NCI-H510A (cell line): ENCODE measurements at places on chromosomes 5 and 9.

GRCh38 chr9:123225995-123226394 lies 42.4 kb downstream of the STRBP start:
- no peak for DNase-seq

DNA sequence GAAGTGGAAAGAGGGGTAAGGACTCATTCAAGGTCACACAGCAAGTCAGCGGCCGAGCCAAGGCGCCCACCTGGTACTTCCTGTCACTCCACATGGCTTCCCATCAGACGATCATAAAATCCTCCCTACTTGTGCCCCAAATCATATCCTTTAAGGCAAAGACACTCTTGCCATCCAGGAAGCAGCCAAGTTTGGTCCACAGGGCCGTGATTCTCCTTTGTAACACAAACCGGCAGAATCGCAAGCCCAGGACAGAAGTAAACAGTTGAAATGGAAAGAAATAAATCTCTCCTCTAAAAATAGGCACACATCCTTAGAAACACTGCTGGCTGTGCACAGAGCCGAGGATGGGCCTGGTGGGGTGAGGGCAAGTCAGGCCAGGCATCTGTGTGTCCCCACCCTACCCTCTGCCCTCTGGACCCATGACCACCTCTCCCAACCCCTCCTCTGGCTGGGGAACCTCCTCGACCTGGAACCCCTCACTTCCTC lies 30.5 kb downstream of the TMOD1 start:
- no peak for DNase-seq

DNA sequence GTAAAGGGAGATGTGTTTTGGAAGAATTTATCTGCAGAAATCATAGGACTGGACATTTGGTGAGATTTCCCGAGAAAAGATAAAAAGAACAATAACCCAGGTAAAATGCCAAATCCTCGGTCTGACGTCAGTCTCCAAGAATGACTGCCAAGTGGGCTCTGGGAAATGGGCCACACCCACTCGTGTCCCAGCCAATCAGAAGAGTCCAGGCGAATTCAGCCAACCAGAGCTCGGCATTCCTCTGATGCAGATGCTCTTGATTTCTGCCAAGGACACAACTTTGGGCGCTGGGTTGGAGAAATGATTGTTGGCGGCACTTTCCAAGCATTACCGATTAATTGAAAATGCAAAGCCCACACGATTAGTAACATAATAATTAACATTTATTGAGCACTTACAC lies 73.3 kb downstream of the FGF18 start:
- no peak for DNase-seq

GRCh38 chr9:22031655-22032411 lies 22.7 kb upstream of the CDKN2B start:
- DNase-seq = no peak

DNA sequence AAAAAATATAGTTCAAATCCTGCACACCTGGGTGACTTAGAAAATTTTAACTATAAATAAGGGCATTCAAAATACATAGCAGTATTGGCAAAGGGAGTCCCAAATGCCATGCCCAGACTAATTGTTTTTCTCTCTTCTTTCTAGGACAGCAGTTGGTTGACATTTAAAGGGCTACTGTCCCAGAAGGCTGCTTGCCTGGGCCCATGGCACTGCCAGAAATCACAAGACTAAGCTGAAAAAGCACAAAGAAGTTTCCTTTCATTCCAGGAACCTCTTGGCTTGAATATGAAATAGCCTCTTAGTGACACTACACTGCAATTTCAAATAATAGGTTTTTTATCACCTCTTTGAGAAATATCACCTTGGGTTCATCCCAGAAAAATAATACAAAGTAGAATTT lies 388.9 kb upstream of the TRPC7 start:
- DNase-seq = no peak

GRCh38 chr9:34346873-34347799 lies 17.8 kb downstream of the NUDT2 start:
- DNase-seq = no peak

DNA sequence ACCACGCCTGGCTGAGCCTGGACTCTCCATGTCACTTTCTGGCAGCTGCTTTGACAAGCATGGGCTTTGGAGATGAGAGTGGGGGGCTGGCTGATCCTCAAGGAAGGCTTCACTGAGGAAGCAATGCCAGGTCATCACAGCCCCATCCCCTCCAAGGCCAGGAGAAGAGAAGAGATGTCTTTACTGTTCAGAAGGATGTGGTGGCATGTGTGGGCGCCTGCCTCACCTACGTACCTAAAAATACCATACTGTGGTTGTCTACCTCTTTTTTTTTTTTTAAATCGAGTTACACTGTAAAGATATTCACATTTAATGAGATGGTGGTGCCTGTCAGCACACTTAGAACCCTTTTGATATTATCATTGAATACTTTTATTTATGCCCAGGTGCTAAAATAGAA lies 26.4 kb upstream of the CTNNA1 start:
- DNase-seq = no peak

DNA sequence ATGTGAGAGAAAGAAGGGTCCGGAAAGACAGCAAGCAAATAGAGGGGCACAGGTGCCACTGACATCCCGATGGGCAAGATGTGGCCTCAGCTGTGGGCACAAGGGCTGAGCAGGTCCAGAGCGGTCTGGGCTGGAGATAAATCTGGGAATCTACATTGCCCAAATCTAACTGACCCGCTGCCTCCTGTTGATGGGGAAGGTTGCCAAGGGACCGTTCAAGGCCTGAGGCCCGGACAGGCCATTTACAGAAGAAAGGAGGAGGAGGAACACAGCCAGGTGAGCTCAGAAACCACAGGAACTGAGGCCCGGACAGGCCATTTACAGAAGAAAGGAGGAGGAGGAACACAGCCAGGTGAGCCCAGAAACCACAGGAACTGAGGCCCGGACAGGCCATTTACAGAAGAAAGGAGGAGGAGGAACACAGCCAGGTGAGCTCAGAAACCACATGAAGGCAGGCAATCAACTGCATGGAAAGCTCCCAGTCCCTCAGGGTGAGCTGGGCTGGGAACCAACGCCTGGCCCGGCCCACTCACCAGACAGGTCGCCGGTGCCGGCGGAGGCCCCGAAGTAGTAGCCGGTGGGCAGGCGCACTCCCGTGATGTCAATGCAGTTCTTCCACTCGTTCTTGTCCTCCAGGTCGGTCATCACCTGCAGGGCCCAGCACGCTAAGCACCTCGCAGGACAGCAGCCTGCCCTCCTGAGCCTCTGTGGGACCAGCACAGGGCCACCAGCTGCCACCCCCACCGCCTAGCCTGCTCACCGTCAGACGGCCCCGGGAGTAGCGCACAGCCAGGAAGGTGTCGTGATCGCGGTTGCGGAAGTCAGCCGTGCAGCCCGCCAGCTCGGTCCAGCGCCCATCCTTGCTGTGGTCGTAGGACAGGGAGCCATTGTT lies 14.6 kb downstream of the LMAN2 start:
- DNase-seq = no peak

DNA sequence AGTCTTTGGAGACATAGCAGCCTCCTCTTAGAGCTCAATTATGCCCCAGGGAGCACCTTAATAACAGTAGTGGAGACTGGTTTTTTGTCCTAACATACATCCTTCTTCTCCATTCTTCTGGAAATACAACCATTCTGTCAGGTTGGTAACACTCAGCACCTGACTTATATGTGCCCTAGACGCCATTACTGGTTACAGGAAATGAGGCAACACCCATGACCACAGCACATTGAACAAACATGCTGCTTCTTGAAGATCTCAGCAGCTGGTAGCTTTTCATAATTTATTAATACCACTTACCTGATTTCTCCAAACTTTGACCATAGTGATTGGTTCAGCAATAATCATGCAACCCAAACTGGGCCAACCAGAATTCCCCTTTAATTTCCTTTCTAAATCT lies 25.1 kb upstream of the TRPM3 start:
- no peak for DNase-seq

DNA sequence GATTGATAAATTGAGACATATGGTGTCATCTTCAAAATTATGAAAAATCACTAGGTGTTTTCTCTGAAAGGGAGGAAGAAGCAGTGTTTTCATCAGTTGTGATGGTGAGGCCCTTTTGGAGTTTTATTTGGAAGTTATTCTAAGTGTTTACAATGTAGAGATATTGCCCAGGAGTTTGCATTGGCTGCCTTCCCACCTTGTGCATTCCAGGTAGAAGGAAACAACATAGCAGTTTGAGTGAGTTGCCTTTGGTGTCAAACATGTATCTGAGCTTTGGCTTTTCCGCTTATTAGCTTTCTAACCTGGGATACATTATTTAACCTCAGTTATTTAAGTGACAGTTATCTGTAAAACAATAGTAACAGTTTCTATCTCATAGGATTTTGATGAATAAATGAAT lies 122.5 kb downstream of the SCAMP1 start:
- no peak for DNase-seq

DNA sequence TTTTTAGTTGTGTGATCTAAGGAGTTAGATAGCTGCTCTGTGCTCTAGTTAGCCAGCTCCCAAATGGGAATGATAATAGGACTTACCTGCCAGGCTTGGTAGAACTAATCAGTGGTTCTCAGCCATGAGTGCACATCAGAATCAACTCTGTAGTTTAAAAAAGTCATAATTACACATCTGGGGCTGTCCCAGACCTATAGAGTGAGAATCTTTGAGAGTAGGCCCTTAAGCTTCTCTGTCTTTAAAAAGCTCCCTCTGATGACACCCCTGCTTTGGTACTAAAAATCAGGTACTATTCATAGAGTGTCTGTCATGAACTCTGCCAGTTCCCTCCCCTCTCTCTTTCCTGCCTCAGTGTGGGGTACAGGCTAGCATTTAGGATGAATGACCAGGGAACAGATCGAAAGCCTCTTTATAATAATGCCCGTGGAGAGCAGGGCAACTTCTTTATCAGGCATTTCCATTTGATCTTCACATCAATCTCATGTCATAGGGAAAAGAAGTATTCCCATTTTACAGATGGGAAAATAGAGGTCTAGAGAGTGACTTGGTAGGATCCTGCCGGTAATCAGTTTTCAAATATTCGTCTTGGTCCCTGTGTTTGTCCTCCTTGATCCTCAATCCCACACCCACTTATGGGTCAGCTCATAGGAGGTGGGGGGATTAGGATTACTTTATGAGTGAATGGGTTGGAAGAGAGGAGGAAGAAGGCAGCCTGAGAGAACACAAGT lies 15.3 kb downstream of the PPARGC1B start:
- DNase-seq = no peak

GRCh38 chr5:36894954-36895353 lies 18.4 kb downstream of the NIPBL start:
- DNase-seq = no peak

DNA sequence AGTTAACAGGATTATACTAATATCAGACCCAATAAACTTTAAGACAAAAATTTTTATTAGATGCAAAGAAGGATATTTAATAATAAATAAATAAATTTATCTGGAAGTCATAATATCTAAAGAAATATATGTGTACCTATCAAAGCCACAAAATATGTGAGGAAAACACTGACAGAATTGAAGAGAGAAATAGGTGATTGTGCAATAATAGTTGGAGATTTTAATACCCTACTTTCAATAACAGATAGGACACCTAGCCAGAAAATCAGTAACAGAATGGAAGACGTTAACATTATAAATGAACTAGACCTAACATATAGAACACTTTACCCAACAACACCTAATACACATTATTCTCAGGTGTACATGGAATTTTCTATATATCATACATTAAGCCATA lies 541.4 kb upstream of the SMC2 start:
- DNase-seq = no peak

DNA sequence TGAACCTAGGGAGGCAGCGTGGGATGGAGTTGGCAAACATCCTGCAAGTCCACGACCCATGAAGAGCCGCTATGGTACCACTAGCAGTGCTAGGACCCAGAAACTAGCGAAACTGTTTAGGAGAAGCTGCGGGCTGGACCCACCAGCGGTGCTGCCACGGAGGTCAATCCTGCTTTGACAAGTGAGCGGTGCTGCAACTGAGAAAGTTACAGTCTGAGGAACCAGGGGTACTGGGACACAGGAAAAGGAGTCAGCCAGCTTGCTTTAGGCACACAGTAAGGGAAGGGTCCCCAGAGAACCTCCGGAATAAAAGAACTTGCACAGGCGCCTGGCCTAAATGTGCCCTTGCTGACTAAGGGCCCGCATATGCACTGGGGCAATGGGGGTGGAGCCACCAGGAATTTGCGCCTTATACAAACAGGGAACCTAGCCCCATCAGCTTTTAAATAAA lies 23.6 kb upstream of the ANXA2R start:
- DNase-seq = no peak

DNA sequence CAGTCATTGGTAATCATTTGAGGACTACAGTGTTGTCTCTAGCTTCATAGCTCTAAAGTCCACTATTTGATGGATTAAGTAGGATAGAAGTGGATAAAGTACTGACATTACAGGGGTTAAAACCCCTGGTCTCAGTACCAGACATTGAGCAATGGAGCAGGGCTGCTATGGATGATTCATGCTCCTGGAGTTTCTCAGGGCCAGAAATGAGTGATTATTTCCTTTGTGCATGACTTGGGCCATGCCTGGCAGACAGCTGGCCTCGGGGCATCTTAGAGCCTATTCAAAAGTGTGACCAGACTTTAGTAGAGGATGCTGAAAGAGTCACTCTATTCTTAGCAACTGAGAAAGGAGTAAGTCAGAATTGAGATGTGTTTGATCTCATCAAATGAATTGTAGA lies 350.7 kb upstream of the TLE4 start:
- DNase-seq = no peak

GRCh38 chr5:1220351-1220750 lies 4.8 kb upstream of the SLC6A18 start:
- DNase-seq = no peak

GRCh38 chr5:75509546-75509945 lies 1.9 kb downstream of the CERT1 start:
- no peak for DNase-seq

DNA sequence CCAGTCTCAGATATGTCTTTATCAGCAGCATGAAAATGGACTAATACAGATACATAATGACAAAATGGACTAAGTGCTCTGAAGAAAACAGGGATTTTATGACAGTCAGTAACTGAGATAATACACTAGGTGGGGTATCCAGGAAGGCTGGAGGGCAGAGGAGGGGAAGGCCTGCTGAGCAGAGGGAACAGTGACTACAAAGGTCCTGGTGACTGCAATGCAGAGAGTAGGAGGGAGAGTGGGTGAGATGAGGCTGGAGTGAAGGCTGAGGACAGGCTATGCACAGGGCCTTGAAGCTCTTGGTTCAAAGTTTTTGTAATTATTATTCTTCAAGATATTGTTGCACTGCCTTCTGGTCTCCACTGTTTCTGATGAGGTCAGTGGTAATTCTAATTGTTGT lies 4.9 kb downstream of the ACOT12 start:
- no peak for DNase-seq

GRCh38 chr5:126675338-126675737 lies 74.6 kb downstream of the PHAX start:
- no peak for DNase-seq

DNA sequence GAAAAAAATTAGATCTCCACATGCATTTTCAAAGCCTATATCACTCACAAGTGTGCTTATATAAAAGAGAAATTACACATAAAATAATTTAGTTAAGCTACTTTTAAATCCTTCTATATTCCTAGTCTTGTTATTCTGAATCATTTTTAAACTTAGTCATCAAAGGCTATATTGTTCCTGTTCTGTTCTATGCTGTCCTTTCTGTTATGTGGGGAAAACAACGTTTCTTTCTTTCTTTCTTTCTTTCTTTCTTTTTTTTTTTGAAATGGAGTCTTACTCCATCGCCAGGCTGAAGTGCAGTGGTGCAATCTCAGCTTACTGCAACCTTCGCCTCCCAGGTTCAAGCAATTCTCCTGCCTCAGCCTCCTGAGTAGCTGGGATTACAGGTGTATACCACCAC lies 389.2 kb upstream of the FTMT start:
- DNase-seq = no peak
